Renal cortex interstitium (tissue), 15 donors: ENCODE measurements at places on chromosomes 1 and 21. TPM values are rescaled to one million over a fixed set of nuclear protein-coding genes. Genes with fewer than 3 reads are reported as not detected.

The CD160 gene
- 2.6 TPM for polyA plus RNA-seq

DNA sequence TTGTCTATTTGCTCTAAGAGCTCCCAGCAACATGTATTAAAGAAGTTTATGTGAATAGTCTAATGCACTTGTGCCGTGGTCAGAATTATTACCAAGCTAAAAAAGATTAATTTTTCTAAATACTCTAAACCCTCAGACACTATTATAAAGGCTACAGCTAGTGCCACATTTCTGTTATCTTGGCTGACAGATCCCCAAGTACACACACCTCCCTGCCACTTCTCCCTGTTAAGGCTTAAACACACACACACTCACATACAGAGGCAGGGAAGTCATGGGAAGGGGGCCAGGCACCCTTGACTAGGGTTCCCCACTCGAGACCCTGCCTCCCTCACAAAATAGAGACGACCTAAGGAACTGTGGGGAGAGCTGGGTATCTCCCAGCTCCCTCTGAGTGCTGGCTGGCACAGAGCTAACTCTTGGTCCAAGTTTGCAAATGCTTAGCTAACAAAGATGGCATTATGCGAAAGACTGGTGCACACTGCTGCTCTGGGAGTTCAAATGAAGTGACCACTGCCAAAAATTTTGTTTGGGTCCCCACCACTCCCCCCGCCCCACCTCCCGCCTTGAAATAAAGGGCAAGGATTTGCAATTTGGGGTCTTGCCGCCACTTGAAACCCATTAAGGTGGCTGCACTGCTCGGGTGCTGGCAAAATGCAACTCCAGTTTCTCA is 9.8 kb downstream of the SSBP3 start:
- no peak for DNase-seq

- DNase-seq: no peak
Observed at GRCh38 chr1:107142140-107142542, 1.3 kb downstream of the NTNG1 start.

GRCh38 chr1:241776911-241777310 is 71.1 kb upstream of the EXO1 start:
- DNase-seq: no peak

GRCh38 chr1:167369175-167369574 is 148.5 kb downstream of the POU2F1 start:
- DNase-seq: no peak
